ENCODE measurements at places on chromosomes 2 and 18. TPM values are rescaled to one million over a fixed set of nuclear protein-coding genes. Genes with fewer than 3 reads are reported as not detected.

Gene DOK6
- 0.52 TPM for total RNA-seq

Gene TWIST2
- total RNA-seq, result 24.7 TPM

Gene CPS1
- total RNA-seq, result 16.7 TPM

Gene MAP3K2
- 28.8 TPM for total RNA-seq

Gene HOXD1
- not detected for total RNA-seq

Gene RUFY4
- not detected for total RNA-seq

Gene C18orf54
- total RNA-seq, result 8.5 TPM

Gene MZT2B
- 111 TPM for total RNA-seq

Gene CFC1
- not detected for total RNA-seq

Gene SLC25A12
- total RNA-seq, result 25.1 TPM

Gene RAD51AP2
- total RNA-seq, result not detected

Gene TLK1
- 19.1 TPM for total RNA-seq

Gene KIAA2012
- not detected for total RNA-seq
